ENCODE measurements at places on chromosomes 7 and 10. TPM values are rescaled to one million over a fixed set of nuclear protein-coding genes. Genes with fewer than 3 reads are reported as not detected.
A peak's percentile ranks its signal among the peaks of the same experiment; 100 is the strongest.

The OPALIN gene
- total RNA-seq, result not detected

DNA sequence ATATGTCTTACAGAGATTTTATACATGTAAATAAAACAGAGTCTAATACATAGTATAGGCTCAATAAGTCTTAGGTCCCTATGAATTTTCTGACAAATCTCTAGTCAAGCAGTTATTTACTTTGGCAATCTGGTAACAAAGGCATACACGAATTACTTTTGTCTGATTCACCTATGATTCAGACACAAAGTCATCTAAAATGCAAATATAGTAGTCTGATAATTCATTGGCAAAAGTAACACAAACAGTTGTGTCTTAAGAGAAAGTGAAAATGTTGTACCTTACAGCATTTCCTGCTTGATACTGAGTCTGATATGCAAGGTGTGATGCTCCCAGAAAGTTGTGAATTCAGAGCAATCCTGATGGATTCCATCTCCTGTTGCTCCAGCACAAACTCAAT lies 209.4 kb upstream of the PRSS1 start:
- no peak for DNase-seq

The GPR15LG gene
- total RNA-seq, result not detected

The GSTO2 gene
- total RNA-seq, result 2.0 TPM

The PRSS58 gene
- total RNA-seq, result not detected

The C10orf62 gene
- total RNA-seq, result not detected

The KAZALD1 gene
- total RNA-seq, result 0.59 TPM

- DNase-seq, result peak; percentile 79
These were observed 101.6 kb downstream of the CCSER2 start for GRCh38 chr10:84429926-84430520.

DNA sequence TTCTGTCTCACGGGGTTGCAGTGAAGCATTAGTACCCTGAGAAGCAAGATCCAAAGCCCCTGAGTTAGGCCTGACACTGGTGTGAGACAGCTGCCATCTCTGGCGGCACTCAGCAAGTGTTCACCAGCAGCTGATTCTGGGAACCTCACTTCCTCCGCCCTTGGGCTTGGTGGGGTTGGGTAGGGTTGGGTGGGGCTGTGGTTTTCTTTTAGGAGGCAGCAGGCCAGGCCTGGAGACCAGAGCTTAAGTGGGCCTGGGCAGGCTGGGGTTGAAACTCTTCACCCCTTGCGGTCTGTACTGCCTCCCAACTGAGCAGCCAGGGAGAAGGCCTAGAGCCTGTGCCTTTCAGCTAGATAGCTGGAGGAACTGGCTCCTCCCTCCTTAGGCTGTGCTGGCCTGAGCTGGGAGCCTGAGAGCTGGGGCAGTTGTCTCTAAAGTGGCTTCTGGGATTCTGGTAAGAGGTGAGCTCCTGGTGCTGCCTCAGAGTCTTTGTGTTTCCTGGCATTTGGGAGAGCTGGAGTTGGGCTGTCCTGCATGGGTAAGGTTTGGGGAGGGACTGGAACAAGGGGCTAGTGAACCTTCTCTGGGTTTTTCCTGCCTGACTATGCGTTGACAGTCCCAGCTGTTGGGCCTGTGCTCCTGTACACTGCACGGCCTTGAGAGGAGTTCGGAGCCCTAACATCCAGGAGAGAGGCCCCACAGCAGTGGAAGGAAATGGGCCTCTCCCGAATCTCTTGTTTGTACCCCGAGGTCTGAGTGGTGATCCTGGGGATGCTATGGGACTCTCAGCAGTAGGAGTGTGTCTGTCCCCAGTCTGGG lies 5.1 kb downstream of the TSPAN14 start:
- DNase-seq, result no peak

GRCh38 chr10:11560076-11560709 lies 51.3 kb downstream of the USP6NL start:
- no peak for DNase-seq

- DNase-seq, result no peak
These were observed 389.2 kb upstream of the NFE2L3 start for GRCh38 chr7:25762511-25763462.

GRCh38 chr7:138267934-138268333 lies 191.7 kb downstream of the AKR1D1 start:
- DNase-seq, result no peak

DNA sequence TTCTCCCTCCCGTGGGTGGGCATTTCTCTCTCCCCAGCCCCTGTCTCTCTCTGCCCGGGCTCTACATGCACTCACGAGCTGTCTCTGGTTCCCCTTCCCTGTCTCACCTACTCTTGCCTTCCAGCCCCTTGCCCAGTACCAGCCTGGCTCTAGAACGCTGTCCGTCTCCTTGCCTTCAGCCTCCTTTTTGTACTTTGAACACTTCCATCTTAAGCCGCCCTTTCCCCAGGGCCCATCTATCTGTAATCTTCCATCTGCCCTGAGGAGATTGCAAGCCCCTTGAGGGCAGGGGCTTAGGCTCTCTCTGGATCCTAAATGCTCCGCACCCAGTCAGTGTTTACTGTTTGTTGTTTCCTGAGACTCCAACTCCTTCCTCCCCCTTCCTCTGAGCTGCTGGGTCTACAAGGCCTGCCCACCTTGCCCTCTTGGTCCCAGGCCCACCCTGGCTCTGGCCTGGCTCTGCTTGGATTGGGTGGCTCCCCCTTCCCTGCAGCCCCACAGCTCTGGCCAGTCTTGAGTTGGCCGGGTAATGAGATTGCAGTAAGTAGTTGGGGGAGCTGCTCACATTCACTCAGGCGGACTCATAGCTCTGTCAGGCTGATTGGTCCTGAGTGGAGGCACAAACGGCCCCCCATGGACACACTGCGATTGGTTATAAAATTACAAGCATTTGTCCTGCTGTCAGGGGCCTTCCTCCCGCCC lies 28.3 kb downstream of the POLL start:
- no peak for DNase-seq

DNA sequence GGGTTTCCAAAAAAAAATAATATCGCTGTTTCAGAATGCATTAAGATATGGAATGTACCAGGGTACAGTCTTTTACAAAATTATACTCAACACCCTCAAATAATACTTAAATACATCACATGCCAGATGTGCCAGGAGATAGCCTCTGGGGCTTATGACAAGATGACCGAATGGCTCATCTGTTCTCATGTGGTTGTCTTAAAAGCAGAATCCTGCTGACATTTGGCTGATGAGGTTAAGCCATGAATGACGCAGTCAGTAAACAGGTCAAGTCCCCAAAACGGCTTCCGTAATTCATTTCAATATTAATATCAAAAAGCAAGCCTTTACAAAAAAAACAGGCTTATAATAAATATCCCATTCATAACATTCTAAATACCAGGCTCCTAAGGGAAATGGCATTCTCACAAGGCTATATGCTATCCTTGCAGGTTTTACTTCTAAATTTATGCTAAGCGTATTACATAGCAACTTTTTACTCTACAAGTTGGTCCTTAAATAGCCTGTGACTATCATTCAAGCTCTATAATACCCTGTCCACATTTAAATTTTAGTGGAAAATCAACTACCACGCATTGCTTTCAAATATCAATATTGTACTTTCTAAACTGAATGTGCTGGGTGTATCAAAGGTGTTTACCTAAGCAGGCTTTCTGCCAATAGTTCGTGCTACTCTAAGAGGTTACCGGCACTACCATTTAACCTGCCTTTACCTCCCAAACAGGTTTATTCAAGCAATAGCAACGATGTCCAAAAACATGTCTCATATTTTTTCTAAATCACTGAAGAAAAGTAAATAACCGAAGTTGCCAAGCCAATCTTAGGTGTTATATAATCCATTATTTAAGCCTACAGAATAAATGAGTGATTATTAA lies 15.6 kb downstream of the SMURF1 start:
- no peak for DNase-seq

The FAM237B gene
- not detected for total RNA-seq

GRCh38 chr10:77146712-77147336 lies 490.8 kb downstream of the KCNMA1 start:
- no peak for DNase-seq

GRCh38 chr10:88027570-88027969 lies 164.1 kb downstream of the PTEN start:
- no peak for DNase-seq

DNA sequence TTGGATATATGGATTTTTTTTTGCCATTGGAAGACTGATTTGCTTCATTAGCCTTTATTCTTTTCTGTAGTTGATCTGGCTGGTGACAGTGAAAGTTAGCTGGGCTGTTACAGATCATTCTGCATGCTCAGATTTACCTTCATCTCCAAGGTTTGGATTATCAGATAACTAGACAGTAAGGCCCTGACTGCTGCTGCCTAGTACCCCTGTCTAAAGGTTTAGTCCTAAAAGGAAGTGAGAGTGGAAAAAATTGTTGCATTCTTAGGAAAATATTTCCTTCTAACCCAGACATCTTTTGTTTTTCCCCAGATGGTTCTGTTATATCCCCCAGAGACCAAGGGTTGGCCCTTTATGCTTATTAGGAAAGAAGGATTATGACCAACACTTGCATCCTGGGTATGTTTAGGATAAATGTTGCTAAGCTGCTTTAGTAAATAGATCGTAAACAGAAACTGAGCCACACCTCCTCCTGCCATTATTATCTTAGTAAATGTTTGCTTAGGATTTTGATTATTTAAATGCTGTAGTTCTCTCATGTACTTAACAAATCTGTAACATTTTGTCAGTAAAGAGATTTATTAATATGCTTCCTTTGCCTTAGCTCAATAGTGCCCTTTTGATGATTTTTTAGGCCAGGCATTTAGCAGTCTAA lies 44.4 kb downstream of the MCU start:
- no peak for DNase-seq
